ENCODE measurements at places on chromosomes 5 and 9.

- no peak for DNase-seq
Observed at GRCh38 chr5:179596421-179596820, 27.1 kb downstream of the HNRNPH1 start.

DNA sequence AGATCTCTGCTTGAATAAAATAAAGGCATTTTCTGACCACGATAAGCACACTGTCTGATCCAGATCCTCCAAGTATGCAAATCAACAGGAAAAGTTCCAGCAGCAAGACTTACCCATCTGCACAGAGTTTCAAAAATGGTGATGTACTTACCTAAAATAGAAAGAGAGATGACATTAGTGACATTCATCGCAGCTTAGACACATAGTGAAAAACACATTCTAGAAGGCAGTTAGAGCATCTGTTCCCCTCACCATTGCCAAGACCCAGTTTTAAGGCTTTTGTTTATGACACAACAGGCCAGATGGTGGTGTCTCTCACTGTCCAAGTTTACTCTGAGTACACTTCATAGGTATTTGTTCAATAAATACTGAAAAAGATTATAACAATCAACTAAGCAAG is 207.7 kb downstream of the PDE4D start:
- DNase-seq = no peak

DNA sequence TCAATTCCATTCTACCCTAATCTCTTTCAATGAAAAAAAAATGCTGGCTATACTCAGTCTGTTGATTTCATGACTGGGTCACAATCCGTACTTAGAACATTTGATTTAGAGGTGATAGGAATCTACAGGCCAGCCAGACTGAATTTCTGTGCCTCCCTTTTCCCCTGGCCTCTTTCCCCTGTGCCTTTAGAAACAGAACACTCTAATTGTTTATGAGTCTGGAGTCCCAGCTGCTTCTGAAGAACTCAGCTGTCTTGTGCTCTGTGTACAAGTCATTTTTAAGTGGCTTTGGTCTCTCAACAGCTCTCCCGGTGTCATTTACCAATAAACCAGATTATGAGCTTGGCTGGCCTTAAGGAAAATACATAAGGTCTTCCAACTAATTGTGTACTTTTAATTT is 94.1 kb upstream of the ITGA2 start:
- DNase-seq = no peak

GRCh38 chr9:77014597-77015263 is 4.7 kb upstream of the FOXB2 start:
- no peak for DNase-seq

- DNase-seq = peak; percentile 72
Observed at GRCh38 chr5:43073597-43074546, 33.8 kb upstream of the ANXA2R start.

DNA sequence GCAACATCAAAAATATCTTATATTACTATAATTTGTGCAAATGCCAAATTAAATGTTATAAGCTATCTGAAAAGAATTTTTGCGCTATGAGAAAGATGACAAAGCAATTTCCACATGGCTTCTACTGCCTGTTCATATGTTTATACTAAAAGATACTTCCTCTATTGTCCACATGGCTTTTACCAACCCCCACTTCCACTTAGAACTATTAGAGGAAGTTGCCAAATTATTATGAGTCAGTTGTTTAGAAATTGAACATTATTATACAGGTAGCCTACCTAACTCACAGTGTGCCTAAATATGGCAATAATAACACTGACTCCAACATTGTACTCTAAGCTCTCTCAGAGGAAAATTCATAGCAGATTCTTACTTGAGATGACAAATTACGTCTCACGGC is 37.6 kb upstream of the SLC27A6 start:
- DNase-seq = no peak

DNA sequence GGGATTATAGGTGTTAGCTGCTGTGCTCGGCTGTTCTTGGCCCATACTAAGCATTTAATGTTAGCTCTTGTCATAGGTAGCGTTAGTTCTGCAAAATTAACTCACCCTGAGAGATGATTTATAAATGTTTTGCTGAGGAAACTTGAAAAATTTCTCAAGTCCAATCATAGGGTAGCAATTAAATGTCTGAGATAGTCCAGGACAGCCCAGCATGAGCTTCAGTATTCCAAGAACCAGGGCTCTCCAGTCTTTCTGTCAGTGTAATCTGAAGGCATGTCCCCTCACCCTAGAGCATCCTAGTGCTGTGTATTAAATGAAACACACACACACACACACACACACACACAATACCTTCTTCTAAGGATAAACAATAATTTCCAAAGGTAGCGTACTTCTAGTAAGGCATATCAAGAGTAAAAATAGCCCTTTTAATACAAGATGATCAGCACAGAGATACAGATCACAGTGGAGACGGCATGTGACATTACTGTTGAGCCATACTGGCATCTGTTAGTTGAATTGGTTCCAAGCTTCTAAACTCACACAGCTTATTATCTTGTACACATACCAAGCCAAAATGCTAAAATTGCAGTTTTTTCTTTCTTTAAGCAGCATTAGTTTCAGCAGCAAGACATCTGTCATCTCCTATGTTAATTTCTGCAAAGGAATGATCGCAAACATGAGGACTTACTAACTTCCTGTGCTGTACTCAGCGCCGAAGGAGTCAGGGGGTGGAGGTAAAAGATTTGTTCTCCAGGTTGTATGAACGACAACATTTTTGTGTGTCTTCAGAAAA is 46.3 kb upstream of the JMY start:
- no peak for DNase-seq

- no peak for DNase-seq
Observed at GRCh38 chr5:74617202-74617601, 23.3 kb downstream of the ENC1 start.

Measured in activated CD8-positive, alpha-beta T cell treated with anti-CD3 and anti-CD28 coated beads, Interleukin-2, amount 10 ng/mL, durations not matched to agents 7 days and 5 days (primary cell).